NCI-H1105 treated with DMSO at 0.1 percent for 48 hours (cell line): ENCODE measurements at places on chromosomes 5 and 9.
A peak's percentile ranks its signal among the peaks of the same experiment; 100 is the strongest.

DNA sequence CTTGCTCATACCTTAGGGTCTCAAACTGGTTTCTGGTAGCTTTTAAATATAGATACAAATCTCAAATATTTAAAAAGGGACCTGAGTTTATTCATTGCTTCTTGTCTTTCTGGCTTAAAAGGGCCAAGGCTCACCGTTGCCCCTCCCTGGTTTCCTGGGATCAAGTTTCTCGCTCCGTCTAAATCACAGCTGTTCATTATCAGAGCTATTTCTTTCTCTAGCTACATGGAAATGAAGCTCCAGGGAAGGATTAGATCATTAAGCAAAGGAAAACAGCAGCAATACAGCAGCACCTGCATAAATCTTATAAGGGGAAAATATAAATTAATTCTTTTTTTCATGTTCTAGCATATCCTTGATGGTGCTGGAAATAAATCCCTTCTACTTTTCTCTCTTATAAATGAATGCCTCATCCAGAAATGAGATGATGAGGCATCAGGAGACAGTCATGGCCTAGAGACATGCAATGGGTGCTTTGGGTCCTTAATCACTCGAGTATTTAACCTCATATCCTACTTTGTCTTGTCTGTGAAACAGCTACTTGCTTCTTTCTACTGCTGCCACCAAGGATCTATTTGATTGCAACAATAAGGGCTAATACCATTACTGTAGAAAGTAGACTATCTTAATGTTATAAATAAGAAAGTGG lies 320.1 kb downstream of the TRPM3 start:
- DNase-seq = no peak

GRCh38 chr5:851553-851952 lies 767 bp upstream of the ZDHHC11 start:
- DNase-seq = no peak

- DNase-seq = no peak
These were observed 94.3 kb downstream of the PAPPA start for GRCh38 chr9:116247791-116248374.

DNA sequence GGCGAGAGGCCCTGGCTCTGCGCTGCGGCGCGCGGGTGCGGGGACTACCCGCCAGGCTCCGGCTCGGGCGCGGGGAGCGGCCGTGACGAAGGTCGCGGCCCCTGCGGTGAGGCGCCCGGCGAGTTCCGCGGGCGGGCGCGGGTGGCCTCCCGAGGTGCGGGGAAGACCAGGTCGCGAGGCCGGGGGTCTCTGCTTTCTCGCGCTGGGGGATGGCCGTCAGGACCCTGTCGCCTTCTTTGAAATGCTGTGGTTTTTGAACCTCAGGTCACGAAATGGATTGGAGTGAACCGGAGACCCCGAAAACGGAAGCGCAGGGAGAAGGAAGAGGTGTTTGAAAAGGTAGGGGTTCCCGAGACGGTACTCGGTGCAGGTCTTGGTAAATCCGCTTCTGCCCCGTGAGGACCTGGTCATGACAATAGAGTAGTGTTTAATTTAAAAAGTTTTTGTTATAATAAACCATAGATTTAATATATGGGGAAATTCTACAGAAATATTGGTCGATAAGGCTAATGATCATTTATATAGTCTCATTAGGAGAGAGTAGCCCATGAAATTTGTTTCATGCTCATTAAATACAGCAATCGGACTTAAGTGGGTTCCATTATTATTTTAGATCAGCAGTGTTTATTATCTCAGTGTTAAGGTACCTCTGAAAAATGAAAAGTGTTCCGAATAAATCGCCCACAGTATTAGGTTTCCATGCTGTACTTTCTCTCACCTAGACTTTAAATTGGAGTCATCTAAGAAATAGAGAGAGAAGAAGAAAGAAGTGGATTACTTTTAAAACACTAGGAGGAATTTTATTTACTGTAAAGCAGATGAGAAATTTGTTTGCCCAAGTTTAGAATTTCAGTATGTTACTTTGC lies 279.0 kb downstream of the AOPEP start:
- DNase-seq = peak; percentile 55

DNA sequence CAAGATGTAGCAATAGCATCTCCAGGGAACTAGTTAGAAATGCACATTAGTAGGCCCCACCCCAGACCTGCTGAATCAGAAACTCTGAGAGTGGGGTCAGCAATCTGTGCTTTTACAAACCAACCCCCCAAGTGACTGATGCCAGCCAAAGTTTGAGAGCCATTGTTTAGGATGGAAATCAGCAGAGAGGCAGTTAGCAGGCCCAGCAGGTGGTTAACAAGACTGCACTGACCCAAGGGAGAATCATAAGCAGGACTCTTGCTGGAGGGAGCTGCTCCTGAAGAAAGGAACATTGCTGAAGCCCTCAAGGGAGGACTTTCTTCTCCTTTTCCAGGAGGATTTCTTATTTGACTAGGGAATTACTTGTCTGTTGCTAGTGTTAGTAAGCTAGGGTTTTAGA lies 74.2 kb upstream of the SLC12A2 start:
- no peak for DNase-seq

- no peak for DNase-seq
These were observed 23.2 kb upstream of the SHISAL2B start for GRCh38 chr5:64667068-64667467.

DNA sequence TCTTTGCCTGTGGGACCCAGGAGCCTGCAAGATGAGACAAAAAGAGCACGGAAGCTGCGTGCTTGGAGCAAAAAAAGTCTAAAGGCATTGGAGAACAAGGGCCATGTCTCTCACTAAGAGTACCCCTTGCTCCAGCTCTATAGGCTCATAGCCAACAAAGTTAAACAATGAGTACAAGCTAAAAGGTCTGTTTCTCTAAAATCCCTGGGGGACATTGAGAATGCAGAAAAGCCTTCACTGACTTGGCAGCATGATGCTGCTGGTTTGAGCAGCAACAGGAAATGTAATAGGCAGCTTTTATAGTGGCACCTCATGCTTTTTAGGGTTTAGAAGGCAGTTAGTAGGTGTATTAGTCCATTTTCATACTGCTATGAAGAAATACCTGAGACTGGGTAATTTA lies 287.5 kb downstream of the SMARCA2 start:
- DNase-seq = no peak

DNA sequence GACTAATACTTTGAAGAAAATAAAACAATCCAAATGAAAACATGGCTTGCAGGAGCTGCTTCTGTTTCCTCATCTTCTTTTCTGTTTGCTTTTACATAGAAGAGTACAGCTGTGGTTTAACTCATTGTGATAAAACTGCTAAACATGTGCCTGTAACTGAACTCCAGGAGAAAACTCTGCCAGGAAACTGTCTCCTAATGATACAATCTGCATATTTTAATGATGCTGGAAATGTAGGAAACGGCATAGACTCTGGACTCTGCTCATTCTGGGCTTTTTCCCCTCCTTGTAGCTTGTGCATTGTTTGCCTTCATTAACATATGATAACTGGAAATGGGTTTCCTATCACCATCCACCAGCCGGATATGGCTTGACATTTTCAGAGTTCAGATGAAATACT lies 813.3 kb upstream of the WWC1 start:
- no peak for DNase-seq

DNA sequence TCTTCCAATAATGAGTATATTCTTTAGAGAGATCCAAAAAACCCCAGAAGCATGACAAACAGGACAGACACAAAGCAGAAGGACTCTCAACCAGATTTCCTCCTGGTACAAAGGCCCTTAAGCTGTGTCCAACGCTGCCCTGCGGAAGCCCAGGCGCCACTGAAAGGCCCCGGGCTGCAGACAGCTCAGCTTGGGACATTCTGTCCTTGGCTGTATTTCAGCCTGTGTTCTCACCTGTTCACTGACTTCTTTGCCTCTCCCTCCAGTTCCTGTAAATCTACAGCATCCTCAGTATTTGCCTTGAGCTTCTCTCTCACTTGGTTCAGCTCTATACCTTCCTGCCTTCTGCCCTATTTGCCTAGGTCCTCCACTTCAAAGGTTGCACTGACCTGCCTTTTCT lies 96.5 kb downstream of the SH3TC2 start:
- no peak for DNase-seq

GRCh38 chr5:74252044-74252443 lies 388.5 kb downstream of the ENC1 start:
- DNase-seq = no peak

DNA sequence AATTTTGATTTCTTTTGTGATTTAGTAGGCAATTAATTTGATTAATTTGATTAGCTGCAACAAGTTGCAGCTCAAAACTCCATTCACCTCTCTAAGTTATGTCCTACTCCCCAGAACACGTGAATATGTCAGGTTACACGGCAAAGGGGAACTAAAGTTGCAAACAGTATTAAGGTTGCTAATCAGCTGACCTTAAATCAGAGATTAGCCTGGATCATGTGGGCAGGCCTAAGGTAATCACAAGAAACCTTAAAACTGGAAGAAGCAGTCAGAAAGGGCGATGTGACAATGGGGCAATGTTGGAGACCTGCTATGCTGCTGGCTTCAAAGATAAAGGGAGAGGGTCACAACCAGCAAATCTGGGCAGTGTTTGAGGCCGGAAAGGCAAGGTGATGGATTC lies 47.3 kb upstream of the ANXA1 start:
- DNase-seq = no peak

DNA sequence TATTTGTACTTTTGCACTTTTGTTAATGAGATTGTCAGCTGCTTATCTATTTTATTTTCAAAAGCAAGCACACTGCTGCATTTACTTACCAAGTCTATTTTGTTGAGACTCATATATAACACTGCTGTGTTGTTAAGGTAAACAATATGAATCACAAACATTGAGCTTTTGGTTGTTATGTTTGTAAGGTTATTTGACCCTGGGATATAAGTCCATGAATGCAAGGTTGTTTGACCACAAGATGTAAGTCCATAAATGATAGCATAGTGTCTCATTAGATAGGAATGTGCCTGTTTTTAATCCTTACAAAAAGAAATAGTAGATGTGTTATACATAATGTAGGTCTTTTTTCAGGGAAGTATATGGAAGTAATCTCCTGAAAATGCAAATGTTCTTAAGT lies 845.9 kb downstream of the CDH9 start:
- DNase-seq = no peak

DNA sequence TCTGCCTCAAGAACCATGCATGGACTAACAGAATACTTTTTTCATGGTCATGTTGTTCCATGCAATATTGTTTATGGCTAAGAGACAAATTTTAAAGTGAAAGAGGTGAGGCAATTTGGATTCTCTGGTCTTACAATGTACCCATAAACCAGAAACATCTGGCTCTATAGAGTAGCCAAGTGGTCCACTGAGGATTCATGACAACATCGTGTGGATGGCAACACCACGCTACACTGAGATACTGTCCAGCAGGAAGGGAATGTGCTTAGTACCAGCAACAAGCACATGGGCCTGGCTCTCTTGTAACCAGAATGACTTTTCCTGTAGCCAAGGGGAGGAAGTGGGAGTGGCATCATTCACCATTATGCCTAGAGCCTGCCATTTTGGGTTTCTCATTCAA lies 218.2 kb downstream of the GADD45G start:
- DNase-seq = no peak

DNA sequence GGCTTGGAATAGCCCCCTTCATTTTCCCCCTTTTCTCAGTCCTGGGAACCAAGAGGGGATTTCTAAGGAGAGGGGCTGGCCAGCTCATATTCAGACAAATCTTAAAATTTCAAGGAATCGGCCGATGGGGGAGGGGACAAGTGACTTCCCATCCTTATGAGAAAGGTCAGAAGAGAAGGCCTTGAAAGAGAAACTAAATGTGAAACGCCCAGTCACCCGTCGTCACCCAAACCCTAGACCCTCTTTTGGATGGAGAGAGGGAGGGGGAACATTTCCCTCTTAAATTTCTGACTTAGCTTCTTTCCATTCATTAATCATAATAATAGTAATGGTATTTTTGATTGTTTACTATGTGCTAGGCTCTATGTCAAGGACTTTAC lies 850 bp upstream of the CCL19 start:
- DNase-seq = no peak

GRCh38 chr5:77590347-77590746 lies 48.2 kb downstream of the OTP start:
- DNase-seq = no peak

- no peak for DNase-seq
These were observed 23.3 kb upstream of the UGT3A2 start for GRCh38 chr5:36089989-36090388.

DNA sequence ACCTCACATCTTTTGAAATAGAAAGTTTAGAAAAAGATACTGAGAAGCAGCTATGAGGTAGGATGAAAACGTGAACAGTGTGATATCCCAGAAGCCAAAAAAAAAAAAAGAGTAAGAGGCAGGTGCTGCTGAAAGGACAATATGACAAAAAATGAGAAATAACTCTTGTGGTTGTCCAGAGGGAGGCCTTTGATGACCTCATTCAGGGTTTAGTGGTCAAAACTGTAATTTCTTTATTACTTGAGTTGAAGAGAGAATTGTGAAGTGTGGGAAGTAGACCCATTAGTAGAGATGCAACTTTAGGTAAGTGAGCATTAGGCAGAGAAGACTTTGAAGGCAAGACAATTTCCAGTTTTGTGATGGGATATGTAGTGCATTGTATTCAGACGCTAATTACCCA lies 1306.3 kb upstream of the ACO1 start:
- no peak for DNase-seq

DNA sequence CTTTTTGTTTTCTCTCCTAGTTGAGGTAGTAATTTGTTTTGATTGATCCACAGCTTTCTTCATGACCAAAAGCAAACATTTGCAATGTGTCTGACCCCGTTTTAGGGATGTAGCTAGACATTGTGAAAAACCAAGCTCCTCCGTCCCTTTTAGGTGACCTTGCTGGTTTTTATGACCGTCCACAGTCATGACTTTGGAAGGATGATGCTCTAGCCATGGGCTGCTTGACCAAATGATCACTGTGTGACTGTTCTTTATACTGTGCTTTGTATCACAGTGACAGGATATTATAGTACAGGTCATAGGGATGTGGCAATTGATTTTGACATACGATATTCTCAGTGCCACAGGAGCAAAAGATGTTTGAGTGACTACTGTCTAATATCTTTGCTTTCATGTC lies 54.4 kb downstream of the KCNN2 start:
- DNase-seq = no peak

- no peak for DNase-seq
These were observed 104.8 kb upstream of the CD180 start for GRCh38 chr5:67301285-67301903.

DNA sequence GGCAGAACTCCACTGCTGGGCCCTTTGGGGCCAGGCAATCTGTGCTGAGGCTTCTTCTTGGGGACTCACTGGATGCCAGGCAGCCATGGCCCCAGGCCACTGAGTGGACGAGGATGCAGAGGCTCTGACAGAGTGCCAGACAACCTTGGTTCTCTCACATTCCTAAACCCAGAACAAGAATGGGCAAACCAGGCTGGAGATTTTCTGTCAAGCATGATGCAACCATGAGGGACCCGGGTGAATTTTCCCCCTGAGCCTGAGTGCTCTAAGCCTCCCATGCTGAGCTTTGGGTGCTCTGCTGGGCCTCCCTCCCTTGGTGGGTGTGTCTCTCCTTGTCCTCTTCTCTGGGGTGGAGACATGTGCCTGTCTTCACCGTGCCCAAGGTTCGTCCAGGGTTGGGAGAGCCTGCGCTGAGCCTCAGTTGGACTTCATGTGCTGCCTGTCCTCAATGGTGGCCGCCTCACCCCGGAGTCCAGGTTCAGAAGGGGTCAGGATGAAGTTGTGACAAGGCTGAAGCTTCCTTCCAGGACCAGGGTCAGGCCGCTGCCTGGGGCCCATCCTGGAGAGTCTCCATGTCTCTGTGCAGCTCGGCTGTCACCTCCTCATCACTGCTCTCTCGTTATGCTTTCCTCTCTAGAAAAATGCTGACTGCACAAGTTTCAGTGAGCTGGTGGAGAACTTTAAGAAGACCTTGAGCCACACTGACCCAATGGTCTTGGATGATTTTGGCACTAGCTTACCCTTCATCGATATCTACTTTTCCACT lies 24.1 kb downstream of the PITX1 start:
- no peak for DNase-seq
